ENCODE measurements at places on chromosomes 6 and 20.

GRCh38 chr6:22099231-22099630, 197.6 kb downstream of the PRL start:
- DNase-seq: no peak

DNA sequence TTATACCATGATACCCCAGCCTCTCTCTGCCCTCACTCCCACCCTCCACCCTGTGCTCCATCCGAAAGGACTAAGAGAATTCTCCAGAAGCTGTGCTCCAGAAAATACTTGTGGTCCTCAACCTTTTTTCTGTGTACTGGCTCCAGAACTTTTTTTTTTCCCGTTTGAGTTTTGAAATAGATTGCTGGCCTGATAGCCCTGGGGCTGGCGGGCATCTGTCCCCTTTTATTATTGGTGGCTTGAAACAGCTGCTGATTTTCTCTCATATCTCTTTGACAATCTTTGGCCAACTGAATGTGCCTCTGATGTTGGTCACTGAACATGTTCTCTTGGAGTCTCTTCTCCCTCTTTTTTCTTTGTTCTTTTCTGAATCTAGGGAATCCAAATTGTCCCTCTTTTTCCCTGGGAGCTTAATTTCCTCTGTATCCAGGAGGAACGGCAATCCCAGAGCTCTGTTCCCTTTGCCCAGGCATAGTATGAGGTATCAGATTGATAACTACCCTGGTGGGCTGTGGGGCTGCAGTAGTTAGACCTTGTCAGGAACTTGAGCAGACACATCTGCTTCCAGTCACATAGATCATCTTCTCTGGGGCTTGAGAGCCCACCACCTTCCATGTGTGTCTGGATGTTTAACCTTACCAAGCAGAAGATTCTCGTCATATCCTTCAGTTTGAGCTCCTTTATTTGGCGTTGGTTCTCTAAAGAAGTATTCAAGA, 1.6 kb downstream of the PPARD start:
- no peak for DNase-seq

GRCh38 chr6:55531496-55531895, 47.5 kb downstream of the HMGCLL1 start:
- DNase-seq: no peak

DNA sequence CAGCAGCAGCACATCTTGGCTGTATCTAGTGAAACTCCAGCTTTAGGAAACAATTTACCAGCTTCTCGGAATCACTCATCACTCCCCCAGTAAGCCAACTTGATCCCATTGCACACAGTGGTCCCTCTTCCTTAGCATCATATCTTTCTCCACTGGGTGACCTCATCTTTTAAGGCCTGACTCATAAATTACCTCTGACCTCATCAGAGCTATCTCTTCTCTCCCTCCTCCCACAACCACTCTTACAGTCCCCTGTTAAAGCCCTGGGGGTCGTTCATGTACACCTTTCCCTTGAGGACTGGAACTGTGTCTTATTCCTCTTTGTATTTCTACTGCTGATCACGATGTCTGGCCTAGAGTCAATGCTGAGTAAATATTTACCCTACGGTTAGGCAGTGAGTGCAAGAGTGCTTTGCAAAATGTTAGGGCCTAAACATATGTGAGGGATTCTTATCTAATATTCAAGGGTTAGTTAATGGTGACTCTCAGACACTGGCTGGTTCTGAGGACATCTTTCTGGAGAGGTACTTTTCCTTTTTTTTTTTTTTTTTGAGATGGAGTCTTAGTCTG, 187.2 kb downstream of the LRFN2 start:
- DNase-seq: no peak

DNA sequence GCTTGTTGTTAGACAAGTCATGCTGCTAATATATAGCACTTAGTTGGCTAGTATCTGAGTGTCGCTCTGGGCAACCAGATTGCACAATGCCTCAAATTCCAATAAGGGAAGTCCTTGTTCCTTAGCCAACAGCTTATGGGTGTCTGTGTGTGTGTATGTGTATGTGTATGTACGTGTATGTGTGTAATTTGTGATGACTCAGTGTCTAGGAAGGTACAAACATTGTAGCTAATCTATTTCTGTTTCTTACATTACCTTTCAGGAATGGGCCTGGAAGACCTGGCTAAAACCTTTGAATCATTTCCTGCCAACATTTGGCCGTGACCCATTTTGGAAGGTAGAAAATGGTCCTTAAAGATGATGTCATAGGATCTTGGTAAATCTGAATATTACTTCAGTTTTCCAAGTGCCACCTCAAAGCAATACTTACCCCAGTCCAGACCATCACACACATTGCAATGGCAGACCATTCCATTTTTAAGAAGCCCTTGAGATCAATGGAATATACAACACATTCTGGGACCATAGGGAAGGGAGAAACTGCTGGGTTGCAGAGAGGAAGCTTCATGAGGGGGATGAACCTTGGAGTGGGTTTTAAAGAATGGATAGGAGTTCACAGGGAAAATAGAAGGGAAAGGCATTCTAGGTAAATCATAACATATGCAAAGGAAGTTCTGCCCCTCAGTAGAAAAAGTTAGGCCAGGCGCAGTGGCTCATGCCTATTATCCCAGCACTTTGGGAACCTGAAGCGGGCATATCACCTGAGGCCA, 25.1 kb downstream of the NEDD9 start:
- no peak for DNase-seq

- no peak for DNase-seq
These were observed 49.9 kb downstream of the VEGFA start for GRCh38 chr6:43819958-43820357.

- DNase-seq: no peak
These were observed 52.4 kb downstream of the RALY start for GRCh38 chr20:34045930-34046725.

GRCh38 chr6:2274981-2275891, 29.8 kb upstream of the GMDS start:
- DNase-seq: no peak

DNA sequence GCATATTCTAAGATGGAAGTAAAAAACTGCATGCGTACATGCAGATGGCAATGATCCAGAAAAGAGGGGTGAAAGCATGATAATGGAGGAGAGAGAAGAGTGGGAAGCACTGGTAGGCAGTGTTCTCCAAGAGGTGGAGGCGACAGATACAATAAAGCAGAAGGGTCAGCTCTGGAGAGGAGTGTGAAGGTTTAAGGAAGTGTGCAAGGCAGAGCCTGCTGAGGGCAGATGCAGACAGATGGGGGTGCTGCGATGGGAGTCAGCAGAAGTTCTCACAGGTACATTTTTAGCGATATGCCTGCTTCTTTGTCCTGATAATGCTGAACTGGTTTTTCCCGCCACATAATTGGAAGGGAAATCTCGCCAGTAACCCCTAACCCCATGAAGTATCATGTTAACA, 81.1 kb upstream of the C6orf118 start:
- DNase-seq: no peak

DNA sequence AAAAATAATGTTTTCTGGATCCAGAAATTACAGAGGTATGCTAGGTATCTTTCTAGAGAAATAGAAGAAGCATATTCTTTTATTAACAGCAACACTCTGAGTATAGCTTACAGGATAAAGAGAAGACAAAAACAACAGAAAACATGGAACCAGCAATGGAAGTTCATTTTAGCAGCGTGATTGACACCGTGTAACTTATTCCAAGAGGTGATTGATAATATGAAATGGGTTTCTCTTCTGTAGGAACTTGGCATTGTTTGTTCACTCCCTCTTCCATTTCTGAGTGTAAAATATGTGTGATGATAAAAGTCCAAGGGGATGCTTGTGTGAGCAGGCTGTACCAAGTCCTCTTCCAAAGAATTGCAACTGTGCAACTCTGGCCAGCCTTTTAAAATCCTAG, 303.0 kb downstream of the COL12A1 start:
- DNase-seq: no peak

- no peak for DNase-seq
These were observed 172.9 kb downstream of the MMS22L start for GRCh38 chr6:97110149-97110548.

DNA sequence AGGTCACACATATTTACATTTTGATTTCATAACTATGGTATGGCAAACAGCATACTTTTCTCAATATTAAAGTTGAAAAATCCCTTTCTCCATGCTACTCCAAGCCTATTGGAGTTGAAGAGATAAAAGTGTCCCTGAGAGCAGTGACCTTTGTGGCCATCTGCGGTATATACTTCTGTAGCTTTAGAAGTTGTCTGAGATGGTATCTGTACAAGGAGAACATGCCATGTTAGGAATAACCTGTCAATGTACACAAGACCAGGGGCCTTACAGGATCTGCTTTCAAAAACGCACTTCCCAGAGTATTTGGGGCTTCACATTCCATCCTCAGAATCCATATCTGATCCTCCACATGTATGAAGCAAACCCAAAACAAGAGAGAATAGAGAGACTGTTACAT, 226.7 kb downstream of the MEI4 start:
- DNase-seq: no peak

DNA sequence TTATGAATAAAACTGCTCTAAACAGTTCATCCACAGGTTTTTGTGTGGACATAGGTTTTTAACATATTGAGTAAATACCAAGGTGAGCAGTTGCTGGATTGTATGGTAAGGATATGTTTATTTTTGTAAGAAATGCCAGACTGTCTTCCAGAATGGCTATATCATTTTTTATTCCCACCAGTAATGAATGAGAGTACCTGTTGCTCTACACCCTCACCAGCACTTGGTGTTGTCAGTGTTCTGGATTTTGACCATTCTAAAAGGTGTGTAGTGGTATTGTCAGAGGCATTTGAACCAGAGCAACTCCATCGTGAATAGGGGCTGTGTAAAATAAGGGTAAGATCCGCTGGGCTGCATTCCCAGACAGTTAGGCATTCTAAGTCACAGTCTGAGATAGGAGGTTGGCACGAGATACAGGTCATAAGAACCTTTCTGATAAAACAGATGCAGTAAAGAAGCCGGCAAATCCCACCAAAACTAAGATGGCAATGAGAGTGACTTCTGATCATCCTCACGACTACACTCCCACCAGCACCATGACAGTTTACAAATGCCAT, 12.9 kb upstream of the NT5E start:
- no peak for DNase-seq

DNA sequence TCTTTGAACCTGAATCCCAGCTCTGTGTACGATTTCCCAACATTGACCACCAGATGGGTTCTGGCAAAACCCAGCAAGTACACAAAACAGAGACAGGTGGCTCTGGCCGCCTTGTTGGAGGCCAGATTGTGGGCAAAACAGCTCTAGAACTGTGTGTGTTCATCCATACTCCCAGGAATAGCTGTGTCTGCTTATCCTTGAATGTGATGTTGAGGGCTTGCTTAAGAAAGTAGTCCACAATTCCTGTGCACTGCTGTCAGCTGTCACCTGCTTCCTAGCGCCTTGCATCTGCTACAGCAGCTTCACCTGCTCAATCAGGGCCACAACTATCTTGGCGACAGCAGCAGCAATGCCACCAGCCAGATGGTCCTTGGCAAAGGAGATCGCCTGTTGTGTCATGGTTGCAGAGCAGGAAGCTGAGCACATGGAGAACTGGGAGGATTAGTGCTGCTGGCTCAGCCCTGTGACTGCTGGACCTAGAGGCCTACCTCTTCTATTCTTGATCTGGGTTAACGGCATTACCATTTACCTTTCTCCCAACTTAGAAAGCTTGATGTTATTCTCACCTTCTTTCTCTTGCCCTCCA, 3.7 kb upstream of the SMAP1 start:
- no peak for DNase-seq

DNA sequence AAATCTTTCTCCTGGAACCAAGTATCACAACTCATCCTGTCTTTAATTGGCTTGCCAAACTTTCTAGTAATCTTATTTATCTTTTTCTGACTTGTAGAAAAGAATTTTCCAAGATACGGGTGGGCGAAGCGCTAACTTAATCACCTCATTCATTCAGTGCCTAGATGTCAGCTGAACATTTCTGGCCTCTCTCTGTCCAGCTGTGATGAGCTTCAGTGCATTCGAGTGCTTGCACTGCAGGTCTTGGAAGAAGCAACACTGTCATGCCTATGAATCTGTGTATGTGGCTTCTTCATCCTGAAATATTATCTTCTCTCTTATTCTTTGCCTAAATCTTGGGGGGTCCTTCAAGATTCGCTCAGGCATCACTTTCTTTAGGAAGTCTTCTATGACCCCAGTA, 16.3 kb upstream of the ENPP1 start:
- no peak for DNase-seq

Measured in stimulated activated CD4-positive, alpha-beta T cell treated with anti-CD3 and anti-CD28 coated beads, TNF-alpha, amount 100 ng/mL, for 4 hours (primary cell).